ENCODE measurements at places on chromosomes 2 and 18.

DNA sequence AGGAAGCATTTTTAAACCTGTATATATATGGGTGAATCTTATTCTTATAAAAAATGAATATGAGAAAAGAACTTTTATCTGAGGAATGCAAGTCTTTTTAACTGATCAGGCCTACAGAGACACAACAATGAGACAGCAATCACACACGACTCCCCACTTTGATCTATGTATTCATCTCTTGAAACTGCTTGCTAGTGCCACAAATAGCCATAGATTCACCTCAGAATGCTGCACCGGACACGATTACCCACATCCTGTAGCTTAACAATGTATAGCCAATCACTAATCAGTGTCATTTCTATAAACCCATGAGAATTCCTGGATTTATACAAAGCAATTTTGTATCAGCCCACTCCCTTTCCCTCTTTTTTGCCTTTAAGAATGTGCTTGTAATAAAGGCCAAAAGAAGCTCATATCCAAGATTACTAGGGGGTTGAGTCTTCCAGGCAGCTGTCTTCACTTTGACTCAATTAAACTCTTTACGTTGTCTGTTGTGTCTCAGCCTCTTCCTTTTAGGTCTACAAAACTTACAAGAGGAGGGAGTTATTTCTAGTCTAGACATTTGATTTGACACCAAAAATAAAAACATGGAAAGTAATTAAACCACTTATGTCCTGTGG is 94.9 kb downstream of the MBD2 start:
- peaks cover 5% of the 10 kb centered on the region for H3K4me1 ChIP-seq
- H3K4me3 ChIP-seq = no peak overlapping the region
- no peak overlapping the region for H3K27ac ChIP-seq
- DNase-seq = peak; percentile 12
- H3K27me3 ChIP-seq = no peaks in the 10 kb centered on the region

GRCh38 chr2:74554820-74555531 is 456 bp downstream of the DOK1 start:
- H3K4me3 ChIP-seq = peak overlapping the region; percentile 94
- H3K27ac ChIP-seq = peak overlapping the region; percentile 88
- peaks cover 4% of the 10 kb centered on the region for H3K4me1 ChIP-seq
- DNase-seq = peak; percentile 48

DNA sequence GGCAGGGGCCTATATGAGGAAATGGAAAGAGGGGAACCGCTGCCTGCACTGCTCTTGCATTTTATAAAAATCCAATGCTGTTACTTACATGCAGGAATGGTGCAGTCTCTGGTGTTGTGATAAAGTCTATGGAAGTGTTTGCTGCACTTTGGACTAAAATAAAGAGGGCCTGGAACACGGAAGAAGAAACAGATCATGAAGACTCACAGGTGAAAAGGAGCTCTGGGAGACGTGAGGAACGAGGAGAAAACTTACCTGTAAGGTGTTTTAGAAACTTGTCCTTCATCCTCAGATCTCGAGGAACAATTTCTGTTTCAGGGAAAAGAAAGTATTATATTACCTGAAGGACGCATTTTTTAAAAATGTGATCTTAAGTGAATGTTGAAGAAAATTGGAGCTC is 1.9 kb downstream of the ALKAL2 start:
- no peak overlapping the region for H3K4me3 ChIP-seq
- H3K27ac ChIP-seq = no peak overlapping the region
- DNase-seq = no peak
- H3K27me3 ChIP-seq = peaks cover 27% of the 10 kb centered on the region
- peaks cover 2% of the 10 kb centered on the region for H3K4me1 ChIP-seq

DNA sequence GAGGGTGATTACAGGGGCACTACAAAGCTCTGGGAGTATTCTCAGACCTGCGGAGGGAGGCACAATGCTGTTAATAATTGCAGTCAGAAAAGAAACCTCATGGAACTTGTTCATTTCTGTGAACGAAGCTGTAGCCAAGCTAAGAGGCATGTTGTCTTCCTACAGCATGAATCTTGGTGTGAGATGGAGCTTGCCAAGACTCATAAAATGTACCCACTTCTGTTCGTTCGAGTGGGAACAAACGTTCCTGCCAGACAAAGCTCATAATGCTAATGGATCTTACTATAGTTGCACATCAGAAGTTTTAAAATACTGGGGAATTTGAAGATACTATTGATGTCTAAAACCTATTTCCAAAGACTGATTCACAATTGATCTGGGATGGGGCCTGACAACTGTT is 489.1 kb downstream of the ZEB2 start:
- no peak overlapping the region for H3K27ac ChIP-seq
- H3K4me1 ChIP-seq = no peaks in the 10 kb centered on the region
- H3K27me3 ChIP-seq = no peaks in the 10 kb centered on the region
- no peak overlapping the region for H3K4me3 ChIP-seq
- H3K36me3 ChIP-seq = no peaks in the 10 kb centered on the region
- no peak for DNase-seq

GRCh38 chr2:209570194-209570593 is 146.3 kb downstream of the MAP2 start:
- H3K4me1 ChIP-seq = no peaks in the 10 kb centered on the region
- H3K4me3 ChIP-seq = no peak overlapping the region
- no peaks in the 10 kb centered on the region for H3K36me3 ChIP-seq
- H3K27ac ChIP-seq = no peak overlapping the region
- DNase-seq = no peak
- H3K27me3 ChIP-seq = peaks cover 6% of the 10 kb centered on the region

GRCh38 chr2:118123561-118124232 is 35.4 kb downstream of the INSIG2 start:
- H3K4me1 ChIP-seq = no peaks in the 10 kb centered on the region
- H3K27me3 ChIP-seq = peaks cover 18% of the 10 kb centered on the region
- no peak overlapping the region for H3K4me3 ChIP-seq
- no peak overlapping the region for H3K27ac ChIP-seq

DNA sequence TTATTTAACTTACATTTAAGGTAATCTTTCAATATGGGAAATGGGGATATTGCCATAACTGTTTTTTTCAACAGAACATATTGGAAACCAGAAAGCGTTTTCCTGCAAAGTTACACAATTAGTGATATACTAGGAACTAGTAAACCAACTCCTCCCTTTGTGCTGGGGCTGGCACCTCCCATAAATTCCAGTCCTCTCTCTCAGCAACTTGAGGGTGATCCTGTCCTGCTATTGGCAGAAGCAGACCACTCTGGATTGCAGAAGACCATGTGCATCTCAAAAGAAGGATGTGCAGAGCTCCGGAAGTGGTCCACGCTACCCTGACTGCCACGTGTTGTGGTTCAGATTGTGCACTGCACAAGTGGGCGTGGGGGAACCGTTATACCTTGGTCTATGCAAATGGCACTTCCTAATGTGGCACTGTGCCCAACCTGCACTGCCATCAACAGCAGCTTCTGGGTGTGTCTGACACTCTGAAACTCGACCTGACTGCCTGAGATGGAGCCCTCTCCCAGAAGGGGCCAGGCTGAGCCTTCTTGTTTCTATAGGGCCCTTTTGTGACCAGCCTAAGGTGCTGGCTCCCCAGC is 219.2 kb downstream of the ZNF516 start:
- H3K27me3 ChIP-seq = no peaks in the 10 kb centered on the region
- DNase-seq = no peak
- no peaks in the 10 kb centered on the region for H3K36me3 ChIP-seq
- no peak overlapping the region for H3K27ac ChIP-seq

DNA sequence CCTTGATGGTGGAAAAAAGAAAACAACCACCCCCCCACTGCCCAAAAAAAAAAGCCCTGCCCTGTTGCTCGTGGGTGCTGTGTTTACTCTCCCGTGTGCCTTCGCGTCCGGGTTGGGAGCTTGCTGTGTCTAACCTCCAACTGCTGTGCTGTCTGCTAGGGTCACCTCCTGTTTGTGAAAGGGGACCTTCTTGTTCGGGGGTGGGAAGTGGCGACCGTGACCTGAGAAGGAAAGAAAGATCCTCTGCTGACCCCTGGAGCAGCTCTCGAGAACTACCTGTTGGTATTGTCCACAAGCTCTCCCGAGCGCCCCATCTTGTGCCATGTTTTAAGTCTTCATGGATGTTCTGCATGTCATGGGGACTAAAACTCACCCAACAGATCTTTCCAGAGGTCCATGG is 28.0 kb downstream of the MAL start:
- peaks cover 81% of the 10 kb centered on the region for H3K4me1 ChIP-seq
- no peaks in the 10 kb centered on the region for H3K27me3 ChIP-seq

DNA sequence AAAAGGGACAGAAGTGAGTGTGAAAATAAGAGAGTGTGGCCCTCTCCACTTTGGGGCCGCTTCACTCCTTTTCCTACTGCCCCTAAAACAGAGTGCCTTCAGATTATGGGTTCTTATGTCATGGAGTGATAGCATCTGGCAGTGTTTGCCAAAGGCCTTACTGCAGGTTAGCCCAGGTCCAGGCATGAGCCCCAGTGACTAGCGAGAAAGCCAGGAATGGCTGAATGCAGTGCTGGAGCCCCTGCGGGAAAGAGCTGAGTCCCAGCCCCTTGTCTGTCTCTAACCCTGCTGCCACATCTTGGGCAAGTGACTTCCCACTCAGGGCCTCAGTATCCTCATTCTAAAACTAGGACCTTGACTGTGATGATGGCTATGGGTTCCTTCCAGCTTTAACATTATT is 6.0 kb downstream of the IGFBP5 start:
- no peak for DNase-seq
- no peak overlapping the region for H3K4me3 ChIP-seq
- H3K4me1 ChIP-seq = peaks cover 25% of the 10 kb centered on the region
- H3K36me3 ChIP-seq = no peaks in the 10 kb centered on the region

DNA sequence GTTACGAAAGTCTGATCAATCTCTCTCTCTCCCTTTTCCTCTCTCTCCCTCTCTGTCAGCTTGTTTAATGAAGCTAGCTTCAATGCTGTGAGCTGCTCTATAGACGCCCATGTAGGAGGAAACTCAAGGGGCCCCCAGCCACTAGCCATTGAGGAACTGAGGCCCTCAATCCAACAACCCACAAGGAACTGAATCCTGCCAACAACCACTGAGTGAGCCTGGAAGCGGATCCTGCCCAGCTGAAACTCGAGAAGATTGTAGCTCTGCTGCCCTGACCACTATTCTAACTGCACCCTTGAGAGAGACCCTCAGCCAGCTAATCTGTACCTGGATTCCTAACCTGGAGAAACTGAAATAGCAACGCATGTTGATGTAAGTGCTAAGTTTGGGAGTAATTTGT is 129.2 kb downstream of the BCL11A start:
- no peak overlapping the region for H3K4me3 ChIP-seq
- no peaks in the 10 kb centered on the region for H3K36me3 ChIP-seq
- peaks cover 2% of the 10 kb centered on the region for H3K27me3 ChIP-seq
- DNase-seq = no peak
- no peaks in the 10 kb centered on the region for H3K4me1 ChIP-seq
- no peak overlapping the region for H3K27ac ChIP-seq

DNA sequence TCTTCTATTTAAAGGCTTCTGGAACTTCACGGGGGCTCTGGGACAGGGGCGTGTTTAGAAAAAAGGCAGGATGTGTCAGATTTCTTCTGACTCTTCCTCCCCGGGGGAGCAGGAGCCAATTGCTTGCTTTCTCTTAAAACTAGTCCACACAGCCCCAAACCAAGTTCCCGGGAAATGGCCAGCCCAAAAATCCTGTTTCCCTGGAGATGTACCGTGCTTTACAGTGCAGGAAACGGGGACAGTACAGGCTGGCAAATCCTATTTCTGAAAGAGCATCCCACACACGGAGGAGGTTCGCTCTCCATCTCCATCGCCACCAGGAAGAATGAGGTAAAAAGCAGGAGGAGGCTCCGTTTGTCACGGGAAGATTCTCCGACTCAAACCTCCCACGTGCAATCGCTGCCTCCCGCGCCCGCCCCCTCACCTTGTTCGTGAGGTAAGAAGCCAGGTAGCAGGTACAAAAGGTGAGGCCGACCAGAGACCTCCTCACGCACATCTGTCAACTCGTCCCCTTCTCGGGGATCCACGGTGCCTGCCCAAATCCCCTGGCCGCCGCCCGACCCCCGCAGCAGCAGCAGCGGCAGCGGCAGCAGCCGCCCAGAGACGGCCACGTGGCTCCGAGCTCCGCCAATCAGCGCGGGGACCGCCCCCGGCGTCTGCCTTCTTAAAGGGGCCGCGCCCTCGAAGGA is 15.6 kb upstream of the RIOK3 start:
- no peaks in the 10 kb centered on the region for H3K36me3 ChIP-seq
- H3K27ac ChIP-seq = no peak overlapping the region
- peak overlapping the region; percentile 89 for H3K4me3 ChIP-seq
- H3K27me3 ChIP-seq = no peaks in the 10 kb centered on the region
- H3K4me1 ChIP-seq = peaks cover 21% of the 10 kb centered on the region

DNA sequence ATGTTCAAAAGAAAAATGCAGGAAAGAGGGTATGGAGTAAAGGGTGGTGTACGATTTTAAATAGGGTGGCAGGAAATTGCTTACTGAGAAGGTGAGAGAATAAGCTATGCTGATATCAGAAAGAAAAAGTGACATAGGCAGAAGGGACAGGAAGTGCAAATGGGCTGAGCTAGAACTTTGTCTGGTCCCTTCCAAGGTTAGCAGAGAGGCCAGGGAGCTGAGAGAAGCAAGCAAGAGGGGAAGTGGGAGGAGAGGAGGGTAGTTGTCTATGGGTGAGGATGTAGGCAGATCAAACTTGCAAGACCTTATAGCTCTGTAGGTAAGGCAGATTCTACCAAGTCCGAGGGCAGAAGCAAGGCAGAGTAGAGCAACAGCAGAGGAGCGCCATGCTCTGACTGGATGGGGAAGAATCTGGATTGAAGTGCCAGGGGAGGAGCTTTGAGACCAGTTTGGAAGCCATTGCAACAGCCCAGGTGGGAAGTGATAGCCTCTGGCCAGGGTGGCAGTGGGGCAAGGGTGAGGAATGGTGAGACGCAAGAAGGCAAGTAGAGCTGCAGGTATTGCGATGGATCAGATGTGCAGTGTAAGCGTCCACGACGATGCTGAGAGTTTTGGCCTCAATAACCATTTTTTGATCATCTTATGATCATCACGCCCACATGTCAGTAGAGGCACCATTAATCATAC is 134.4 kb upstream of the APCDD1 start:
- H3K4me1 ChIP-seq = no peaks in the 10 kb centered on the region
- DNase-seq = no peak
- H3K36me3 ChIP-seq = no peaks in the 10 kb centered on the region
- H3K27ac ChIP-seq = no peak overlapping the region
- H3K4me3 ChIP-seq = no peak overlapping the region

DNA sequence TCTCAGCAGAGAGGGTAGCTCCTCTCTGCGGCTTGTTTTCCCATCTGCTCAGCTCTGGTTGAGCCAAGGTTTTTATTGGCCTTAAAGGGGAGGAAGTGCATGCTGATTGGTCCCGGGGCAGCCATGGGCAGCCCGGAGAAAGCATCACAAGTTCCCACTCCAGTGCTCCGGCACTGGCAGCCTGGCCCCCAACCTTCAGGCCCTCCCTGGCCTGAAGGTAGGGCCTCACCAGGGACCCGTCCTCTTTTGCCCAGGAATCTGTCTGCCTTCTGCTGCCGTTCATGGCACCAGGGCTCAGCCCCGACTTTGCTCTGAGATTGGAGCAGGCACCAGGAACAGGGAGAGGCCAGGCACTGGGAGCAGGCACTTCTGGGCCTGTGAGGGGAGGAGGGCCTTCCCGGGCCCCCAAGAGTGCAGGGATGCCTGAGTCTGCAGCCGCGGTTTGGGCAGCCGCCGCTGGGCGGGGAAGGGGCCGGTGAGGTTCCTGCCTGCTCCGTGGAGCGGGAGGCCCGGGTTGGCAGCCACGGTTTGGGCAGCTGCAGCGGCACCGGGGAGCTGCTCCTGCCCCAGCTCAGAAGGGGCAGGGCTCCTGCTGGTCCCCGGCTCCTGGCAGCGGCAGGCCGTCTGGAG is 17.5 kb upstream of the ILKAP start:
- no peaks in the 10 kb centered on the region for H3K4me1 ChIP-seq
- H3K27me3 ChIP-seq = peaks cover 2% of the 10 kb centered on the region
- H3K4me3 ChIP-seq = no peak overlapping the region
- H3K36me3 ChIP-seq = no peaks in the 10 kb centered on the region
- no peak for DNase-seq
